Stimulated activated CD8-positive, alpha-beta memory T cell treated with anti-CD3 and anti-CD28 coated beads, Interleukin-4, amount 100 ng/mL, for 1 hour (primary cell): ENCODE measurements at places on chromosomes 5 and 9.

GRCh38 chr5:142826741-142827492, 56.7 kb downstream of the ARHGAP26 start:
- DNase-seq: no peak

- no peak for DNase-seq
Observed at GRCh38 chr9:37618817-37619216, 26.4 kb upstream of the TOMM5 start.

DNA sequence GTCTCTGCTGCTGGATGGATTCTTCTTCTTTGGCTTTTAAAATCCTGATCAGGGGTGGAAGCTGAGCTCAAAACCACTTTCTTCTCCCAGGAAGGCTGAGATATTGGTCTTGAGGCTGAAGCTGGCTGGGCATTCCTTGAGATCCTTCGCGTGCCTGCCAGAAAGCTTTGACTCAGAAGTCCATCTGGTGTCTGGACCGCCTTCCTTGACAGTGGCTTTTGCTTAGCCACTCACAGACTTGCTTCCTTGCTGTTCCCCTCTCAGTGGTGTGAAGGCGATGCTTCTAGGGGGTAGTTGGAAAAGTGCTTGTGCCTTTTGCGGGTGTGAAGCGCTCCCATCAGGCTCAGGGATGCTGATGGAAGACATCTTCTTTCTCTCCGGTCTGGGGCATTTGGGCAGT, 45.9 kb downstream of the RGS3 start:
- no peak for DNase-seq

GRCh38 chr5:158484150-158484549, 615.6 kb downstream of the EBF1 start:
- no peak for DNase-seq

DNA sequence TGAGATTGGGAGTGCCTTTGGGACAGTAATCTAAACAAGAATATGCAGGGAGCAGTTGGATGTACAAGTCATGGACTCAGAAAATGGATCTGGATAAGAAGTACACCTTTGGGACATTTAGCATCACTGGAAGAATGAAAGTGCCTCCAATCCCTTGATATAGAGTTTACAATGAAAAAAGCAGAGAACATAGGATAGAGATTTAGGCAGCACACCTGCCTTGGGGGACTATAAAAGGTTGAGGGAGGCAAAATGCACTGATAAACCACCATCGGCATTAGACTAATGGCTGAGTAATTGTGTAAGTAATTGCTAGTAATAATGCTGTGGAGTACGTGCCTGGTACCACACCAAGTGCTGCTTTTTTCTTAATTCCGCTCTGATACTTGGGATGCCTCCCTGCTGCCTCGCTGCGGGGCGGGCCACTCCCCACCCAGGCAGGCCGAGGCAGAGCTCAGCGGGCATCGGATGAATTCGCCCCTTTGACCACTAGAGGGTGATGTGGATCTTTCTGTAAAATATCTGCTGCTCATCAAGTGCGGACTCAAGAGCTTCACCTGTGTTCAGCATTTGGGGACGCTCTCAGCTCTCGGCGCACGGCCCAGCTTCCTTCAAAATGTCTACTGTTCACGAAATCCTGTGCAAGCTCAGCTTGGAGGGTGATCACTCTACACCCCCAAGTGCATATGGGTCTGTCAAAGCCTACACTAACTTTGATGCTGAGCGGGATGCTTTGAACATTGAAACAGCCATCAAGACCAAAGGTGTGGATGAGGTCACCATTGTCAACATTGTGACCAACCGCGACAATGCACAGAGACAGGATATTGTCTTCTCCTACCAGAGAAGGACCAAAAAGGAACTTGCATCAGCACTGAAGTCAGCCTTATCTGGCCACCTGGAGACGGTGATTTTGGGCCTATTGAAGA, 99.9 kb downstream of the ANKRD18B start:
- DNase-seq: peak; percentile 17

DNA sequence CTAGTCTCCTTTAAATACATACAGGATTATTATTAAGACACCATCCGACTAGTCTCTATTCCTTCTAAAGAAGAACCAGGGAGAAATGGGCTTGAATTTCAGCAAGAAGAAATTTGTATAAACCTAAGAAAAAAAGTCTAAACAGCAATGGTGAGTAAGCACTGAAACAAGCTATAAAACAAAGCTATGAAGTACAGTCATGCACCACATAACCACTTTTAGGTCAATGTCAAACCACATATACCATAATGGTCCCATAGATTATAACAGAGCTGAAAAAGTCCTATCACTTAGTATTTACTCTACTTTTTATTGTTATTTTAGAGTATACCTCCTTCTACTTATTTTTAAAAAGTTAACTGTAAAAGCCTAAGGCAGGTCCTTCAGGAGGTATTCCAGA, 102.0 kb upstream of the NFIB start:
- no peak for DNase-seq

DNA sequence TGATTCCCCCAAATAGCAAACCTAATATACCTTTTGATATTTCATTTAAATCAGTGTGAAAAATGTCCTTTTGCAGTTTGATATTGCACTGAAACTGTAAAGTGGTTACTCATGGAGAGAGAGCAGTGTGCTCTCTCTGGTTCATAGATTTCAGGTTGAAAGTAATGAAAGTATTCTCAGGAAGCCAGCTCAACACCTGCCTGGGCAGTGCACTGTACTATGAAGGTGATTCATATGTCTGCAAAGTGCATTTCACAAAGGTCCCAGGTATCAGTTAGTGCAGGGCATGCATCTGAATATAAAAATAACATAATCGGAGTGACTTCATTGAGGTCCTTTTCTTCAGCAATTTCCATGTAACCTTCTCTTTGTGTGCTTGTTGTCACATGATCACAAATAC, 274.3 kb downstream of the CDH18 start:
- DNase-seq: no peak

DNA sequence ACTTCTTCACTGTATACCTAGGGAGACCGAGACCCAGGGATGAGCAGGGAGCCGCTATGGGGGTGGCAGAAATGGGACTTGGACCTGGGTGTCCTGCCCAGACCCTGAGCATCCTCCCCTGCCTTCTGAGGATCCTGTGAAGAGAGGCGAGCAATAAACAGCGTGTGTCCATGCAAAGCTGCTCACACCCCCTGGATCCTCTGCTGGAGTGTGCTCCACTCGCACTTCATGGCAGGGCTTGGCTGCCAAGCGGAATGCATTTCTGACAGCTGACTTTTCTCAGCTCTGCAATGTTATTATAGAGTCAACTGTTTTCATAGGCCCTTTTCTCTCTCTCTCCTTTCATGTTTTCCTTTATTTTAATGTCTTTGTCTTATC, 31.0 kb upstream of the ALDH1B1 start:
- no peak for DNase-seq

GRCh38 chr5:13932561-13932960, 11.9 kb downstream of the DNAH5 start:
- no peak for DNase-seq

DNA sequence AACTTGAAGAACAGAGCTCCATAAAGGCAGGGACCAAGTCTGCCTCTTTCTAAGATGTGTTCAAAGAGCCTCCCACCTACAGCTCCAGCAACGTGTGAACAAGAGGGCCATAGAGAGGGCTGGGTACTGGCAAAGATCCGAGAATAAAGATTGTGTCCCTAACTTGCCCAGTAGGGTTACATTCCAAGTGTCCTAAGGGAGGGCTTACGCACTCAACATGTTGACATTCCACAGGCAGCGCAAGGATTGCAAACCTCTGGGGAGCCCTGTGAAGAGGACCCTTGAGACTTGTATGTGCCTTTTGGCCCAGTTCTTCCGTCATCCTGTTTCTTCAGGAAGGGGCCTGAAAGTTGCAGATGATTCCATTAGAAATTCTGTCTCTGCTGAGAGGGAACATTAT, 48.2 kb upstream of the ENTREP1 start:
- DNase-seq: no peak

DNA sequence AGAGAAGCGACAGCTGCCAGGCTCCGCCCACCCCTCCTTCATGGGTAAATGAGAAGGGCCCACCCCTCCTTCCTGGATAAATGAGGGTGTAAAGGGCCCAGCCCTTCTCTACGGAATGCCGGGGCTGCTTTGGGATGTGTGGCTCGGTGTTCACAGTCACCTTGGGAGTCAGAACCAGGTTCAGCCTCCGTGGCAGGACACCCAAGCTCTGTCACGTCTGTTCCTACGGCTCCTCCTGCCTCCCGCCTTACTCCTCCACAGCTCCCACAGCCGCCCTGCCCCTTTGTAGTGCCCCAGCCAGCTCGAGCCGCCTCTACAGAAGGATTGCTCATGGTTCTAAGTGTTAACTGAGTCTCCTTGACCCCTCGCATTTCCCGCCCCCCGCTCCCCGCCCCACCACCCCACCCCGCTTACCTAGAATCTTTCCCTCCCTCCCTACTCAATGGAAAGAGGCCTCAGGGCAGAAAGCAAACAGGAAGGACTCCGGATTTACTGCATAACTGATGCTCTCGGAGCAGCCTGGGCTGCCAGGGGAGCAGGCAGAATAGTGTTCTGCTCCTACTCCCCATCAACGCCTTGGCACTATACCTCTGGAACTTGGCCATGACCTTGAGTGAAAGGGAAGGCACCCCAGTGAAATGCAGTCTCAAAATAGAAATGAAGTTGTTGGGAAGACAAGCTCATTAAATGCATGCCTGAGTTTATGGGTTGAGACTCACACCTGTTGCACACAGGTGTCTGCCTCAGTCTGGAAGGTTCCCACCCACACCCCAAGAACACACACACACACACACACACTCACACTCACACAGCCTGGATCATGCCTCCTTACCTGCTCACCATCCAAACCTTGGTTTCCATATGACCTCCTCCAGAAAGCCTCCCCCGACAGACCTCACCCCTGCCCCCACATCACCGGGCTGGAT, 59.6 kb downstream of the NEURL1B start:
- no peak for DNase-seq

GRCh38 chr5:126809916-126810315, 33.0 kb downstream of the LMNB1 start:
- DNase-seq: no peak

GRCh38 chr9:33524306-33524947, 376 bp downstream of the ANKRD18B start:
- DNase-seq: no peak

DNA sequence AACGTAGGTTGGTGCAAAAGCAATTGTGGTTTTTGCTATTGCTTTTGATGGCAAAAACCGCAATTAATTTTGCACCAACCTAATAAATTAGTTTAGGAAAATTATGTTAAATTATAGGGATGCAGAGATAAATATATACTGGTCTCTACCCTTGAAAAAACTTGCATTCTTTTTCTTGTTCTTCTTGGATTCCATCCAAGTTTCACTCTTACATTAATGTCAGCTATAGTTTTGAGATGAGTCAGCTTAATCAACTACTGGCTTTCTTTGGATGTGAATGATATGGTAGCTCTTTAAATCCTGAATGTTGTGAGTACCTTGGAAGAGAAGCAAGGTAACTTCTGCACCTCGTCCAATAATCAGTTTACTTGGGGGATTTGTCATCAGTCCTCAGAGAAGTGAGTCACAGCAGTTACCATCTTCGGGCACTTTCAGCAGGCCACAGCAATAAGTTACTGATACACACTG, 549.0 kb upstream of the ZNF608 start:
- no peak for DNase-seq

DNA sequence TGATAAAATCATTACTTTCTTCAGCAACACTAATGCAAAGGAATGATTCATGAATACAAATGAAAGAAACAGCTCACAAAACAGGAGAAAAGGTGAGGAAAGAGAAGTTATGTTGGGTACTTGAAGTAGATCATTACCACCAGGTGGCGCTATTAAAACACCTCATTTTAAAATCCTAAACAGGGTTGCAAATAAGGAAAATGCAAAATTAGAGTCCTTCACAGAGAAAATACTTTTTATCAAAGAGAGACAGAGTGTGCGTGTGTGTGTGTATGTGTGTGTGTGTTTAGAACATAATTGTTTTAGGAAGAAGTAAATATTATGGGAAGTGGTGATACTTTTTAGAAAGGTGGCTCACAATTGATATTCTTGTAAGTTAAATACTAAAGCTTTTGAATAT, 49.5 kb upstream of the CD180 start:
- DNase-seq: no peak

DNA sequence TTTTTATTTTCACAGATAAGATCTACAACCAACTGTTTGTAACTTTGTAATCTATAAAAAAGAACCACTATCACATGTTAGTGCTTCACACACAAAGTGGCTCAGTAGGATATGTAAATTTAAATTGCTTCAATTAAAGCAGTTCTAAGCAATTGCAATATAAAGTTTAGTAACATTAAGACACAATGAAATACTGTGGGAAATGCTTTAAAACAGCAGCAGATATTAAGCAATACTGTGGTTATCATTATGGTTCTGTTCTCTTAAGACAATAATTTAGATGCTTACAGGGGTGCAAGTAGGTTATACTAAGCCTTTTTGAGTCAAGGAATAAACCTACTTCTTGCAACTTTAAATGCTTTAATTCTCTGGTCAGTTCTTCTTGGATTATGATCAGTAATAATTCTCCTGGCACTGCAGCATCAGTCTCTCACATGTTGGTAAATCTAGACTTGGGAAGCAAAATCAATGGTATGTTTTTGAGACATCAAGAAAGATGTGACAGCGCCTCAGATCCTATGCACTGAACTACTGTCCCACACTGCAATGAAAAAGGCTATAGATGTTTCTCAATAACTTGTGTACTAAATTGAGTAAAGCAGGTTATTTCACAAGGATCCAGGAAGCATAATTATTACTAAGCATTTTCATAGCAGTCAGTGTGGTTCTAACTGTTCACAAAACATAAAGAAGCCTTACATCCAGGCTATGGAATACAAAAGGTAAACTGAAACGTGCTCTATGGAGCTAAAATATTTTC, 338.7 kb upstream of the PDE4D start:
- DNase-seq: no peak

- DNase-seq: no peak
Observed at GRCh38 chr9:125486152-125486508, 220.9 kb downstream of the MAPKAP1 start.

GRCh38 chr5:162202285-162202880, 134.8 kb downstream of the GABRG2 start:
- no peak for DNase-seq

DNA sequence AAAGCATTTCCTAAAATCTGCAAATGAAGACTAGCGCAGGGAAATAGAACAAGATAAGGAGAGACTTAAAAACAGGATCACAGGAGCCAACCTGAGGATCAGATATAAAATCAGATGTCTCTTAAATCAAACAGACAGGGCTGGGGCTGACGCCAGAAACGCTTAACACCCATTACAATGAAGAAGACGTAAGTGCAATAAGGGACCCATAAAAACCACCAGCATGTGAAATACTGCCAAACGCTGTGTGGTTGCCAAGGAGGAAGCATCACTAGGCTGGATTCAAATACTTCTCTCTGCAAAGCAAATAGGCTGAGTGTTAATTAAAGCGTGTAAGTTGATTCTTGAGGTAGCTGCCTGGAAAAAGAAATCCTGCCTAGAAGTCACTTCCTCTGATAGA, 74.4 kb upstream of the ATP10B start:
- no peak for DNase-seq

DNA sequence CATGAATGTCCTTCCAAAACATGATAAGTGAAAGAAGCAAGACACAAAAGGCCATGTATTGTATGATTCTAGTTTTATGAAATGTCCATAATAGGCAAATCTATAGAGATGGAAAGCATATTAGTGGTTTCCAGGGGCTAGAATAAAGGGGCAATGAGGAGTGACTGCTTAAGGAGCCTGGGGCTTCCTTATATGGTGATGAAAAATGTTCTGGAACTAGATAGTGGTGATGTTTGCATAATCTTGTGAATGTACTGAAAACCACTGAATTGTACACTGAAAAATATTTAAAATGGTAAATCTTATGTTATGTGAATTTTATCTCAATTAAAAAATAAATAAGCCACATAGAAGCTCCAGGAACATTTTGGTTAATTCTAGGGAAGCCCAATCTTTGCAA, 144.4 kb upstream of the ANKRD55 start:
- DNase-seq: no peak

- DNase-seq: no peak
Observed at GRCh38 chr5:32445831-32446614, 1.5 kb upstream of the ZFR start.
